Stimulated activated CD4-positive, alpha-beta T cell treated with anti-CD3 and anti-CD28 coated beads, Interleukin-12 subunit alpha, Interleukin-12 subunit beta, amount 100 ng/mL, for 24 hours (primary cell): ENCODE measurements at places on chromosomes 2 and 18.

GRCh38 chr2:178485356-178485755 lies 5.1 kb downstream of the PLEKHA3 start:
- DNase-seq, result no peak

DNA sequence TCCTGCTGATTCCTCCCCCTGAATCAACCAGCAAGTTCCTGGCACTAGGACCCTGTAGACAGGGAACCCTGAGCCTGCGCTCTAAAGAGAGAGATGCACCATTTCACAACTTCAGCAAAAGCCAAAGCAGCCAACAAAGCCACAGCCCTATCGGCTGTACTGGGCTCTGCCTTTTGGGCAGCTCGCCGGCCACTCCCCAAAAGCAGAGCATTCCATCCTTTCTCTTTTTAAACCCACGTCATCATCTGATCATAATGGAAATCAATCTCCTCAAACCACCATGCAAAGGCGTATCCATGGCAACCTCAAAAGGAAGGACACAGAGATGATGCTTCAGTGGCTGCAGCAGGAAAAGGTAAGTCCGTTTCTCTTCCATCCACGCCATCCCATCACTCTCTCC lies 5.3 kb upstream of the DCTN1 start:
- DNase-seq, result no peak

- DNase-seq, result no peak
These were observed 253.8 kb downstream of the GPD2 start for GRCh38 chr2:156689939-156690338.

- DNase-seq, result no peak
These were observed 219.7 kb upstream of the STK17B start for GRCh38 chr2:196391149-196391479.

DNA sequence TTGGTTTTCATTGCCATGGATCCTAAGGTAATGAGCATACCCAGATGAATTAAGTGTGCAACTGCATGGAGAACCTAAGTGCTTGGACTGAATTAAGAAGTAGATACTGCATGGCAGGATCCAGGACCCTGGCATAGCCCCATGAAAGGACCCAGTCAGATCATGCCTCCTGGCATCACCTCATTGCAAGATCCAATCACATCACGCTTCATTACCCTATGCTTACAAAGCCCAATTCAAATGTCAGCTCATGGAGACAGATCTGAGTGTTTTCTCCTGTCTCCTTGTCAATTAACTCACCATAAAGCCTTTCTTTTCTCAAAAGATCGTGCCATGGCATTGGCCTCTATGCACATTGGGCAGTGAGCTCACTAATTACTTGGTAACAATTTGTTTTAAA lies 519.8 kb upstream of the ZNF804A start:
- no peak for DNase-seq

DNA sequence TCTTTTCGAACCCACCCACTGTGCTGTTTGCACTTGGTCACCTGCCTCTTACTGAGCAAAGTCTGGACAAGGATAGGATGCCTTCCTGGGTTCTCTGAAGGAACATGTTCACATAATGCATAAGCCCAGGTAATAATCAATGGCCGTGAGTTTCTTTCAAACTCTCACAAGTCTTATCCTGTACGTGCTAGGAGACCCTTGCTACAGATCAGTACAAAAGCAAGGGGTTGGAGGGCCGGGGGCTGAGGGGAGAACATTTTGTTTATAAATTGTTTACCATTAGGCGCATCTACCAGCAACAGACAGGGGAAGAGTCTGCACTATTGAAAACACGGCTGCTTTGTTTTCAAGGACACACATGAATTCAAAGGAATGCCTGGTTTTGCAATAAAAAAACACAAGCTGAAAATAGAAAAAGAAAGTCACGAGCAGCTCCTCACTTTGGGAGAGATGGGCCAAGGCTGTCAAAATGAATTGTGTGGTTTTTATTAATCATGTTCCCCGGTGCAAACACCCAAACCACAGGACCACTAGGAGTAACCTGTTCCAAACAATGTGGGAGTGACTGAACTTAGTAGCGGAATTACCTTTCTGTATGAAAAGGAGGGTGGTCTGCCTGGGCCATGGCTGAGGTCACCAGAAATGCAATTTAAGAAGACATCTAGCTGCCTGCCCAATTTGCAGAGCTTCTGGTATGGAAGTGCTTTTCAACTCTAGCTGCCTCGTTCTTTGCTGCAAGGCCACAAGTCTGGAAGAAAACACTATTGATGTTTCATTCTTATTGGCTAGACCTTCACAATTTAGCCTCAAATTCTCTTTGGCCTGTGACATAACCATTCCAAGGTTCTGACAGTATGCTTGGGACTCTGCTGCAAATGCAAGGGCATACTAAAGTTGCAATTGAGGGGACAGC lies 73.5 kb downstream of the CCBE1 start:
- DNase-seq, result no peak

DNA sequence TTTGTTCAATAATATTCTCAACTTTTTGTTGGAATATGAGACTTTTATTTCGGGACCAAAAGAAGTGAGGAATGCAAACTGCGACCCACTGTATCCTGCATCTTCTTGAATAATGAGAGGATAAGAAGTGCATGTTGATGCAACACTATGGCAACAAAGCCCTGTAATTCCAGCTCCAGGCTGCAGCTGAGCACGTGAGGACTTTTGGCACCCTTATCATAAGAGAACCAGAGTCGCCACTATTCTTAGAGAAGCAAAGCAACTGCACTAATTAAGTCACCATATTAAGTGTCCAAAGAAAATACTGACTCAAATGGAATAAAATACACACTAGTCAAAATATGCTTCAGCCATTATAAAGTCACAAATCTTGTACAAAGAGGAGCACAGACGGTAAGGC lies 65.8 kb downstream of the FAM210A start:
- DNase-seq, result no peak

DNA sequence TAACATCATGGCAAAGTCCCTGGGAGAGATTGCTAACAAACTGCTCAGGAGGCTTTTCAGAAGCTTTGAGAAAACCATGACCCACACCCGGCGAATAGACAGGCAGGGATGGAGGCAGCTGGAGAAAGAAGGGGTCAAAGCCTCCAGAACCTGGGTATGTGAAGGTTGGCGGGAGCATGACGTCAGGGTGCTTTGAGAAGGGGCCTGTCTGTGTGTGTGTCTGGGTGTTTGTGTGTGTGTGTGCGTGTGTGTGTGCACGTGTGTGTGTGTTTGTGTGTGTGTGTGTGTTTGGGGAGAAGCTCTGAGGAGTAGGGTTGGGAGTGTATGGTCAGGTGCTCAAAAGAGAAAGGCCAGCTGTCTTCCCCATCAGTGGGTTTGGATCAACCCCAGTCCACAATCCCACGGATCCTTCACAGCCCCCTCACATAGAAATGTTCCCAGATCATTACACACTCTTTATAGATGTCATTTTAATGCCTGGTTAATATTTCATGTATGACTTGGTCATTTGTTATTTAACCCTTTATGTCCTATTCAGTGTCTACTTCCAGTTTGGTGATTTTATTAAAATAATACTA lies 254.1 kb upstream of the SMIM21 start:
- DNase-seq, result no peak

- no peak for DNase-seq
These were observed 52.3 kb downstream of the RAB27B start for GRCh38 chr18:54880395-54881105.

DNA sequence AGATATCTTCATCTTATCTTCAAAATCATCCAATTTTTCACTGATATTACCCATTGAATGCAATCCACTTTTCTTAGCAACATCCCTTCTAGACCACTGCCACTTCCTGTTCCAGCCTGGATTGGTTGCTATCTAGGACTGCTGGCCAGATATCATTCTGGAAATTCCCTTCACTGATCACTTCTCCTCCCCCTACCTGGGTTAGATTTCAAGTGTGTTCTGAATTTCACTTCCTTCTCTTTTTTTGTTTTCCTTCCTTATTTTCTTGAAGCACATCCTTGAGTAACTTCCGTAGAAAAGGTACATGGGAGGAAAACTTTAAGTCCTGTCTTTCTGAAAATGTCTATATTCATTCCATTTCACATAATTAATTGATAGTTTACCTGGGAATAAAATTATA lies 82.0 kb upstream of the IL1R2 start:
- DNase-seq, result no peak

DNA sequence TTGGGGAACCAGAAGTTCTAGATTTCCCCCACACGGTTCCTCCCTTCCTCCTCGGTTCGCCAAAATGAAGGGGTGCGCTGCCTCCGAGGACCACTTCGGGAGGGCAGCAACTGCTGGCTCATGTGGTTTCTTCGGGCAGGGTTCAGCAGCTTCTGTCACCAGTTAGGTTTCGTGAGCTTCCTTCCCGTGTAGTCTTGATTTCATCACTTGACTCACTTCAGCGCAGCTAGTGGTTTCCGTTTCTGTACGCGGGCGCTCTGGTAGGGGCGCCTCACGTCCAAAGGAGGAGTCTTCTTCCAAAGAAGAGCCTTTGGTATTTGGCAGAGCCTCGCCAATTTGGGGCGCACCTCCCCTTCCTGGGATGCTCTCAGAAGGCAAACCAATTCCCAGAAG lies 485 bp upstream of the GALNT3 start:
- peak; percentile 41 for DNase-seq

GRCh38 chr2:104896446-104896845 lies 42.5 kb downstream of the POU3F3 start:
- no peak for DNase-seq

- DNase-seq, result no peak
These were observed 209.4 kb downstream of the SP3 start for GRCh38 chr2:173755798-173756197.

DNA sequence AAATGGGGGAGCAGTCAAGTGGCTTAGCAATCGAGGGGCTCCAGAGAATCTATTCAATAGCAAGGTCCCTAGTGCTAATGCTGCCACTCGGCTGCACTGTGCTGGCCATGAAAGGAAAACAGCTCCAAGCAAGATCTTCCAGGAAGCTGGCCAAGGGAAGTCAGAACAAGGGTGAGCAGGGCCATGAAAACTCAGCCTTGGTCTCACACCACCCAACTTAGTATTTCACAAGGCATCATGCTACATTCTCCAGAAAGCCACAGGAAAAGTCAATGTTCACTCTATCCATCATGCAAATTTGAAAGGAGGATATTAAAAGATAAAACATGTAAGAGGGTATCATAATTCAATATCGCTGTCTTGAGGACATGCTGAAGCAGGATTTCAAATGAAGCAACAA lies 35.7 kb downstream of the NRP2 start:
- DNase-seq, result no peak

DNA sequence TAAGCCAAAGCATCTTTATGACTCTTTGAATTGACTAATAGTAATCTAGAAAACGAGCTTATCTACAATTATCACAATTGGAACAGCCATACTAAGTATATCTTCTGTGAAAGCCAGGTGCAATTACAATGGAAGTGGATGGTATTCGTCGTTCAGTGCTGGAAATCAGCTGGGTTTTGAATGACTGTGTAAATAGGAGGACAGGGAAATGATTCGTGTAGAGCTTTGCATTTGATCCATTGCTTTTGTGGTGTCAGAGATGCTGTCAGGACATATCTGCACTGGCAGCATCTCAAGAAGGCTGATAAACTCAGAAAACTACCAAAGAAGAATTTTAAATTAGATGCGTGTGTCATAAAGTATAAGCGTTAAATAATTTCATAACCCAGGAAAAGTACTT lies 187.1 kb downstream of the ZNF407 start:
- no peak for DNase-seq

DNA sequence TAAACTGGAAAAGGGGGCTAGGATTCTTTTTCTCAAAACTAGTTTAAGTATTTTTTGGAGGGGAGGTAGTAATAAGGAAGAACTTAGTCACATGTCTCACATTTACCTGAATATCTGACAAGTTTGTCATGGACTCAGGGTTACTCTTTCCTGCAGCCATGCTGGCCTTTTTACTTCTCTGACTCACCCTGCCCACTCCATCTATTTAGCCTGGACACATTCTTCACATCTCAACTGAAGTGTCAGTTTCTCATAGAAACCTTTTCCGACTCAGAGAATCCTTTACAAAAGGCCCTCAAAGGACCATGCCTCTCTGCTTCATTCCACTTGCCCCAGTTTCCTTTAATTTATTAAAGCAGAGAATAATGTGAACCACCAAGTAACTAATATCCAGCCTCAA lies 42.6 kb downstream of the SCN7A start:
- DNase-seq, result no peak

DNA sequence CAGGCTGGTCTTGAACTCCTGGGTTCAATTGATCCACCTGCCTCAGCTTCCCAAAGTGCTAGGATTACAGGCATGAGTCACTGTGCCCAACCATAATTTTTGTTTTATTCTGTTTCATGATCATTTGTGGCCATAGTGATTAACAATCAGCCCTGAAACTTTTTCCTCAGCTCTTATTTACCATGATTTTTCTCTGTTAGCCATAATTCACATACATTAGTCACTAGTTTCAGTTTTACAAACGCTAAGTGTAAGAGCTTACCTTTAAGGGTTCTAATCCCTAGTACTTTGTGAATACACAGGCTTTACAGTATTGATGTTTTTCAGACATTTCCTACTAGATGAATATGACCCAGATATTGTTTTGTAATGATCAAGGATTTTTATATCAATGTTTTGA lies 216.1 kb downstream of the DPP4 start:
- no peak for DNase-seq

DNA sequence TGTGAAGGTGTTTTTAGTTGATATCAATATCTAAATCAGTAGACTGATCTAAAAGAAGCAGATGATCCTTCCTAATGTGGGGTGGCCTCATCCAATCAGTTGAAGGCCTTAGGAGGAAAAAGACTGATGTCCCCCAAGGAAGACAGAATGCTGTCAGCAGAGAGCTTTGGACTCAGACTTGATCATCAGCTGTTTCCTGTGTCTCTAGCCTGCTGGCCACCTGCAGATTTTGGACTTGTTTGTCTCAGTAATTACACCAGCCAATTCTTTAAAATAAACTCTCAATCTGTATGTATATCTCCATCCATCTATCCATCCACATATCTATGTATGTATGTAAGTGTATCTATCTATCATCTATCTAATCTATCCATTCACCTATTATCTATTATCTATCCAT lies 301.3 kb downstream of the LPIN1 start:
- no peak for DNase-seq

DNA sequence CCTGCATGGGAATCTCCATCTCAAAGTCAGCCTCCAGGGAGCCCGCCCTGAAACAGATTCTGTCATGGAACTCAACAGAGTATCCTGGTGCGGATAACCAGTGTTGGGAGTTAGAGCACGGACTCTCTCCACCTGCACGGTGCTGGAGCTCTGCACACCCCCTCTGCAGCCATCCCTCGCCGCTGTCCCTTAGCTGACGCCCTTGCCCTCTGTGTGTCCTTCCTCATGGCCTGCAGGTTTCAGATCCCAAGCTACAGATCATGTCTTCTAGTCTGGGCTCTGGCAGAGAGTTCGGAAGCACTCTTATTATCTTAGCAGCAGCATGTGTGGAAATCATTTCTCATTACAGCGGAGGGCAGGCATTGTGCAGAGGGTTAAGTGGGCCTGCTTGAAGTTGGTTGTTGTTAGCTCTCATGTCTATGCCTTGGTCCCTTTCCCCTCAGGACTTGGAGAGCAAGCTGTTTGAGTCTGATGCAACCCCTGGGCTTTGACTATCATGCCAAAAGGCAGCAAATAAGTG lies 26.0 kb downstream of the TMEM127 start:
- DNase-seq, result no peak

- no peak for DNase-seq
These were observed 819.4 kb downstream of the LRP1B start for GRCh38 chr2:141311430-141311829.

GRCh38 chr2:222049946-222050345 lies 248.9 kb downstream of the PAX3 start:
- no peak for DNase-seq
